ENCODE measurements at places on chromosomes 4 and X.

DNA sequence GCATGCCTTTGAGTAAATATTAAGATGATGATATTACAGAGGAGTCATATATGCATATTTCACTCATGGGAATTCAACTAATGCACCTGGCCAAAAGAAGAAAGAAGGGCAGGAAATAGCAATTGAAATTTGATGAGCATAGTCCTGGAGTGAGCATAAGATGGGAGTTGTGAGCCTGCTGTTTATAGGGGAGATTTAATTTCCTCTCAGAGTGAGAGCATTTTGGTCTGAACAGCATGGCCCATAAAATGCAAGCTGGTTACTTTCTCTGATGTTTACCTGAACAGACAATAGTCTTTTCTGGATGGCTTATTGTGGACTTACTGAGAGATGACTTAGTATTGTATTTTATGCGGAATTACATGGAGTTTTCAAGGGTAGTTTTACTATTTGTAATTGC, 53.6 kb downstream of the FHIP1A start:
- no peak for DNase-seq

DNA sequence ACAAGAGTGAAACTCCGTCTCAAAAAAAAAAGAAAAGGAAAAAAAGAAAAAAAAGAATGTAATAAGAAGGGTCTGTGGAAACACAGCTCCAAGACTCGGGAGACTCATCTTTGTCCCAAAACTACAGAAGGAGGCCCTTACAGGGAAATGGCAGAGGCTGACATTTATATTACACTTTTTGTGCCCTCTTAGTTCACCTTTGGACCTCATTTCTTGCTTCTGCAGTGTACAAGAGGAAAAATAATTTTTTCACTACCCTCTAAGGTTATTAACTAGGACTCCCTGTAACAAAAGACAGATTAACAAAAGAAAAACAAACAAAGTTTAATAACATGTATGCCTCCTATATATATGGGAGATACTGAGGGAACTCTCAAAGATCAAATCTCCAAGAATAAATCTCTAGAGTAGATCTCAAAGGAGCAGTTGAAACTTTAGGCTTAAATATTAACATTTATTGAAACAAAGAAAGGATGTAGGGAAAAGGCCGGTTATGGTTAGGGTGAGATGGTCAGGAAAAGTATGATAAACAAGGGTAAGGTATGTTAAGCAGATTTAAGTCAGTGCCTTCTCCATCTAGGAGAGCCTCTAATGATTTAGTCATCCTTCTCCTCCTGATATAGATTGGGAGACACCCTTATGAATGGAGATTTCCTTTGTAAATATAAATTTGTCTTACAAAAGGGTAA, 121.3 kb upstream of the JADE1 start:
- DNase-seq, result no peak

DNA sequence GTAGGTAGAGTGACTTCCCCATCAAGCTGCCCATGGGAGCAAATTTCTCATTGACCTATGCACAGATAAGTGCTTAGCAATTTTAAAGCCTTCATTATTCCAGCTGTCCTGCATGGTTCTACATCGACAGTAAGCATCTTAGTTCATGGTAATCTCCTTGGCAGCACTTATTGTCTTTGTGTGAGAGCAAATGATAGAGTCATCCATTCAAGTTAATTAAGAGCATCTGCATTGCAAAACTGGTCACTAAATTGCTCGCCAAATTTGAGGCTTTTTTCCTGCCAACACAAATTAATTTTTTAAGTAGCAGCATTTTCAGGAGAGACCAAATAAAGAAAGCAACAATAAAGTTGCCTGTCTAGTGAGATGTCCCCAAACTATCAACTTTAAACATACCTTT, 76.7 kb downstream of the SH3BGRL start:
- no peak for DNase-seq

DNA sequence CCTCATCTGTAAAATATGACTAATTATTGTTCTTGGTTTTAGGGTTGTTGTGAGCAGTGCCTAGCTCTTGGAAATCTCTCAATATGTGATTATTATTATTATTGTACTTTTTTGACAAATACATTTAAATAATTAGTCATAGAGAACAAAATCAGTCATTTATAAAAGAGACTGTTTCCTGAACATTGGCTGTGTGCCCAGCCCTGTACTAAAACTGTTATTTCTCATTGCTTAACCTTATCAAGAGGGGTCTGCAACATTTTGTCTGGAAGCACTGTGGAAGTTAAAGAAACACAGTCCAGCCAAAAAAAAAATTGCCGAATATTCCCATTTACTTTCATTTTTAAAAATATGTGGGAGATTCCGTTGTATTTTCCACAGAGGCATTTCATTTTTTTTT, 989.2 kb upstream of the SLIT2 start:
- no peak for DNase-seq

DNA sequence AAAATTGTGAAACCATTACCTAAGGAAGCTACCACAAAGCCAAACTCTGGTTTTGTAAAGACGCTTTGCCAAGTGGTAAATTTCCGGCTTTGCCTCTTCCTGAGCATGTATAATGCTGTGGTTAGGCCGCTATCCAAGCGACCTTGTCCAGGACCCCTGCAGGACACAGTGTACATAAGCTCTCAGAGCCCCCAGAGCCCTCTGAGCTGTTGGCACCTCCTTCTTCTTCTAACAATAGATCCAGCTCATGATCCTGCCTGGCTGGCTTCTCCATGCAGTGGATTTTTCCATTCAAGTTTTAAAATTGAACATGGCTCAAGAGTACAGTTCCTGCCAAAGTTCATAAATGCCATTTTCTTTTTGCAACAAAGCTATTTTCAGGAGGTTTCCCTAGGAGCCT, 326.7 kb downstream of the MAPK10 start:
- no peak for DNase-seq

GRCh38 chrX:14864631-14865030, 8.2 kb downstream of the FANCB start:
- DNase-seq, result no peak

GRCh38 chrX:118497180-118497818, 1.7 kb downstream of the DOCK11 start:
- peak; percentile 2 for DNase-seq

GRCh38 chrX:151879856-151880255, 32.8 kb upstream of the MAGEA4 start:
- no peak for DNase-seq

- DNase-seq, result no peak
Observed at GRCh38 chrX:139085404-139085803, 373.9 kb upstream of the FGF13 start.

- no peak for DNase-seq
Observed at GRCh38 chr4:102563000-102563399, 61.8 kb downstream of the NFKB1 start.

- no peak for DNase-seq
Observed at GRCh38 chr4:53619431-53619830, 28.1 kb upstream of the LNX1 start.

DNA sequence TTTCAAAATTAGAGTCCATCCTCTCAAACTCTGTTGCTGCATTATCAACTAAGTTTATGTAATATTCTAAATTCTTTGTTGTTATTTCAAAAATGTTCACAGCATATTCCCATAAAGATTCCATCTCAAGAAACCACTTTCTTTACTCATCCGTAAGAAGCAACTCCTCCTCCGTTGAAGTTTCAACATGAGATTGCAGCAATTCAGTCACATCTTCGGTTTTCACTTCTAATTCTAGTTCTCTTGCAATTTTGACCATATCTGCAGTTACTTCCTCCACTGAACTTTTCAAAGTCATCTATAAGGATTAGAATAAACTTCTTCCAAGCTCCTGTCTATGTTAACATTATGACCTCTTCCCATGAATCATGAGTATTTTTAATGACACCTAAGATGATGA, 216.6 kb upstream of the SLC7A11 start:
- DNase-seq, result no peak

DNA sequence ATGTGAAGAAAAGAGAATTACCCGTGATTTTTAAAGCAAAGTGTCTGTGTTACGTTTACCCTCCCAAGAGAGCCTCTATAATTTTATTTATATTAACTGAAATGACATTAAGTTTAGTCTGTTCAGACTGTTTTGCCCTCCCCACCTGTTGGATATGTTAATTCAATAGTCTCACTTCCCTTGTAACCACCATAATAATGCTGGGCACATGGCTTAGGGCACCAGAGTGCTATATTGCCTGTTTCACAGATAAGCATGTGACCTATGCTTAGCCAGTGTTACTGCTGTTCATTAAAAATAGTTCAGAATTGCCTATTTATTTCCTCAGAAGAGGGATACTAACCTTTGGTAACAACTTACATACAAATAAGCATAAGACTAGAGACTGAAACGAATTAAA, 446.2 kb downstream of the FAT4 start:
- DNase-seq, result no peak

DNA sequence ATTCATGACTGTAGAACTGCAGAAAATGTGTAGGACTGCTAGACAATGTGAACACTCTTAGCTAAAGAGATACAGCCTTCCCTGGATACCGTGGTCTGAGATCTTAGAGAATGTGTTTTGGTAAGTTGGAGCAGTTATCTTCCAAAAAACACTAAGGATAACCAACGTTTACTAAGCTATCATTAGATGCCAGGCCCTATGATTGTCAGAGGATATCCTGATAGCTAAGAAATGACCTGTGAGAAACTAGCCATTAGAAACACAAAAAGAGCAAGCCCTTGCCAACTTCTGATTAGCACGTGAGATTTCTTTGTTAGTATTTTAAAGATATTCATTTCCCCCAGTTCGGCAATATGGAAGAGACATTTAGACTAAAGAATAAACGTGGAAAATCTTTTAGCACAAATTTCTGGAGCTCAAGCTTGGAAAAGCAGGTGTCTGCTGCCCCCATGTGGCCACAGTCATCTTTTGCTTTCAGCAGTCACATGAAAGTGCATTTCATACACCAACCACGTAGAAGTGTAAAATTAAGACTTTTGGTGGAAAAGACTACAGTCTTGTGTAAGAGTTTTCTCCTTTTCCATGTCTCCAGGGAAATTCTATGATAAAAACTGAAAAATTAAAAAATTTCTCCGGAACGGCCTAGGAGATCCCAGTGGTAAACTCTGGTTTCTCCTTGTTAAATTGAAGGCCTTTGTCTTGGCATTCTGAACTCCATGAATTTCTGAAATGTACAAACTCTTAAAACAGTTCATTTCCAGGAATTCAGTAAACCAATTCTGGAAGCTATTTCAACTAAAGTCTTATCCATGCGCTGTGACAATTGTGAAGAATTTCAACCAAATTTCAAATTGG, 136.4 kb downstream of the ZNF674 start:
- DNase-seq, result peak; percentile 71
